ENCODE measurements at places on chromosomes 3 and 15.

- DNase-seq, result no peak
Measured at GRCh38 chr3:57152151-57153143, 12.7 kb downstream of the IL17RD start.

DNA sequence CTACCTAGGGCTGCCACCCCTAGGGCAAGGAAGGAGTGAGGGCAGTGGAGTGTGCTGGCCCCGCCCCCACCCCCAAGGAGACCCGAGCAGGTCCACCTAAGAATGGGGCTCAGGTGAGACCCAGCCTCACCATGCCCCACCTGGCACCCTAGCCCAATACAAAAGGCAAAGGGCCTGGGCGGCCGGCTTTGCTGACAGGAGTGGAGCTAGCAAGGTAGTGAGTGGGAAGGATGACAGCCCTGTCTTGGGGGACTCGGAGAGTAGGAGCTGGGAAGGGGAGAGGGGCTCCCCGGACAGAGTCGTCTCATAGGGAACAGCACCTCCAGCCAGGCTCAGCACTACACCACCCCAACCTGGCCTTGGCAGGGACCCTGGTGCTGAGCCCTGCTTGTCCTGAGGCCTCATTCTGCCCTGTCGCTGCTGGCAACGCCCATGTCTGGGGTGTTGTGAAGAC, 12.1 kb downstream of the C15orf39 start:
- no peak for DNase-seq

- DNase-seq, result no peak
Measured at GRCh38 chr3:115226844-115227445, 79.9 kb upstream of the ZBTB20 start.

GRCh38 chr15:44813231-44813630, 76.9 kb downstream of the TRIM69 start:
- no peak for DNase-seq

GRCh38 chr3:108297647-108298046, 1.3 kb downstream of the HHLA2 start:
- no peak for DNase-seq

DNA sequence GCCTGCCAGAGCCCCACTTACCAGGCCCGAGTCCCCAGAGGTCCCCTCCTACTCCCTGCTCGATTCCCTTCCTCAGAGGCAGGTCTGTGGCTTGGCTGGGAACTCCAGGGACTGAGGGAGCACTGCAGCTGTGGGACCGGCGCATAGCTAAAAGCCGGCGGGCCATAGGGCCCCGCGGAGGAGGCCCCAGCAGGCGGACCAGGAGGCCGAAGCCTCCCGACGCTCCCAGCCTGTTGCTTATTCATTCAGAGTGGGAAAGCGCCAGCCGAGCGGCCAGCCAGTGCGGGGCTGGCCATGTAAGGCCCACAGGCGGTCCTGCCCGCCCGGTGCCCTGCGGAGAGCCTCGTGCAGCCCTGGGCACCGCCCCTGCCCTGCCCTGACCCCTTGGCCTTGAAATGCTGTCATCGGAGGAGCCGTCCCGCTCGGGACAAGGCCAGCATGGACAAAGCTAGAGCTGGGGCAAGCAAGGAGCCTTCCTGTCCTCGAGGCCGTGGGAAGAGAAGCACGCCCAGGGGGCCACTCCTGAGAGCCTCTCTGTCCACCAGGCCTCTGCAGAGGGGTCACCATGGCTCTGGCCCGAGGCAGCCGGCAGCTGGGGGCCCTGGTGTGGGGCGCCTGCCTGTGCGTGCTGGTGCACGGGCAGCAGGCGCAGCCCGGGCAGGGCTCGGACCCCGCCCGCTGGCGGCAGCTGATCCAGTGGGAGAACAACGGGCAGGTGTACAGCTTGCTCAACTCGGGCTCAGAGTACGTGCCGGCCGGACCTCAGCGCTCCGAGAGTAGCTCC, at the start of gene LOXL1:
LOXL1 (plus strand) TSS at position 244 of the 784 bp plus-strand sequence; CDS start at position 566, 322 bp downstream.
- DNase-seq, result no peak

DNA sequence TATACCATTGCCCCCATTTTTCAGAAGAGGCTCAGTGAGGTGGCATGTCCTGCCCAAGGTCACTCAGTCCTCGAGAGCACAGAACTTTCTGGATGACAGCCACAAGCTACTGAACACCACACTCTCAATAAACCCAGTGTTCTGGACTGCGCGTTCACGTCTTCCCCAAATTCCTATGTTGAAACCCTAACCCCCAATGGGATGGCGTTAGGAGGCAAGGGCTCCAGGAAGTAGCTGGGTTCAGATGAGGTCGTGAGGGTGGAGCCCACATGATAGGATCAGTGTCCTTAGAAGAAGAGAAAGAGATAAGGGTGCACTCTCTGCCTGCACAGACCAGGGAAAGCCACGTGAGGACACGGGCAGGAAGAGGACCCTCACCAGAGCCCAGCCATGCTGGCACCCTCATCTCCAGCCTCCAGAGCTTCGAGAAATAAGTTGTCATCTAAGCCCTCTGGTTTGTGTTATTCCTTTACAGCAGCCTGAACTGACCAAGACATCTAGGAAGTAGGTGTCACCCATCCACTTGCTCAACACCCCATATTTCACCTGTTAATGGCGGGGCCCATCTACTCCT, 324.0 kb downstream of the UACA start:
- no peak for DNase-seq

DNA sequence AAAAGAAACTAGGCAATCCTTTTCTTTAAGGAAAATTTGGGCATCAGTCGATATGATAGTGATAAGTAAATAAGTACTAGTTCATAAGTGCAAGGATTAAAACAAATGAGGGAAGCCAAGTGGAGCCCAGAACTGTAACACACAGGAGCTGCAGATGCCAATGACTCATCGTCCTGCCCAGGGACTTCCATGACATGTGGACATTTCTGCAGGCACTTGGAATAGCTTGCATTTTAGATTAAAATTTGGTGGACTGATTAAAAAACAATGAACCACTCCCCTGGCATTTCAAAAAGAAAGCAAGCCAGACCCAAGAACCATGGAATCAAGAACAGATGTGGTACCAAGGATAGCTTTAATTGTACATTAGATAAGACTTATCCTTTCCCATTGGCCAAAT, 2.9 kb downstream of the SAMD7 start:
- DNase-seq, result no peak

DNA sequence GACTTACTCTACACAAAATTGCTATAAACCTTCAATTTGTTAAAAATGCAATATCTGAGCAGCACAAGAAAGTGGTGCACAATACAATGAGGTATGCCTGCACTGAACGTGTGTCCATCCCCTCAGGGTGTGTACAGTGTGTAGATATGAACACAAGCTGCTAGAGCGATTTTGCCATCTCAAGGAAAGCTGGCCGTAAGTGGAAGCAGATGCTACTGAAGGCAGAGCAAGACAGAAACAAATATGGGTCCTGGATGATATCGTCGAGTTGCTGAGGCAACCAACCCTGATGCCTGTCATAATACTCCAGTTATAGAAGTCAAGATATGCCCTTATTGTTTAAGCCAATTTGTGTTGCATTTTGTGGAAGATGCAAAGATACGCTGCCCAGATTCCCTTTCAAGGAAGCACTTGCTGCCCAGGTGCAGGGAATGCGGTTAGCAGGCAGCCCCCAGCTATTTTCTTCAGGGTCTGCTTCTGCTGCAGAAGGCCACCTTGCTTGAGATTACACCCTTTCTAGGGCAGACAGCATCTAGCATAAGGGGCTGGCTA, 25.8 kb upstream of the EHHADH start:
- no peak for DNase-seq

DNA sequence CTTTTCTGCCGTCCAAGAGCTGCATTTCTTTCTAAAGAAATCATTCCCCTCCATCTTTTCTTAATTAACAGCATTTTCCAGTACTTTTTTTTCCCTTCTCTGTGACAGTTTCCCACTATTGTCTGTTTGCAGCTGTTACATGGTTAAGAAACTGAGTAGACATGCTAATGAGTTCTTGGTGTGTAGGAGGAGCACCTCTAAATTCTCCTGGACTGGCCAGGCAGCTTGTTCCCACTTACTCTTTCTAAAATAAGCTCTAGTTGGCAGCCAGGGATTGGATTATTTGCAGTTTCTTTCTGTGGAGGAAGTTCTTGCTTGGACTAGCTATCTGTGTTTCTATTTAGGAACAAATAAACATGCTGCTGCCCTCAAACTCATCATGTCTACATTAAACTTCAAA, 235.1 kb upstream of the GAP43 start:
- no peak for DNase-seq

DNA sequence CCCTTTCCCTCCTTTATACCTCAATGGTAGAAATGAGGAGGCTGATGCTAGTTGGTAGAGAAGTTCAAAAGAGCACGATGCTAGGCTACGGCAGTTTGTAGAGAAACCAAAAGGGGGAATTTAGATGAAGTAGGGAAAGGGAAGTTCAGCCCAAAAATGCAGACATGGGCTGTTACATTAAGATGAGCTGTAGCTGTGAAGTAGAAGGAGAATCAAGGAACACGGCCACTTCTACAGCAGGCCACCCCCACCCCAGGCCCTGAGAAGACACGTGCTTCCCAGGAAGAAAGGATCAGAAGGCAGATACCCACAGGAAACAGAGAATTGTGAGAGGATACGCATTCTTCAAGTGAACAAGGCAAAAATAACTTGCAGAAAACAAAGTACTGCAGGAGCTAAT, 2.1 kb upstream of the PARP14 start:
- DNase-seq, result no peak

GRCh38 chr3:143201045-143201444, 81.5 kb downstream of the CHST2 start:
- no peak for DNase-seq

DNA sequence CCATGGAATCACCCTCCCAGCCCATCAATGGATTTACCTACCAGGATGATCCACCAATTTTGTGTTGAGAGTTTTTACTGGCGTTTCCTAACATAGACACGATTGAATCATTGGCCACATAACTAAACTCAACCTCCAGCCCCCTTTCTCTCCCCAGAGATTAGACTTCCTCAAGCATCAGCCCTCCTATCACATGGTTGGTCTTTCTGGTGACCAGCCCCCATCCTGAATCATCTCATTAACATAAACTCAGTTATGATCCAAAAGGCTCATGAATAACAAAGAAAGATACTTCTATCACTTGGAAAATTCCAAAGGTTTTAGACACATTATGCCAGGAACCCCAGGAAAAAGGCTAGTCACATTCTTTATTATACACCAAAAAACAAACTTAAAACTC, 21.2 kb downstream of the PRKAR2A start:
- DNase-seq, result no peak

DNA sequence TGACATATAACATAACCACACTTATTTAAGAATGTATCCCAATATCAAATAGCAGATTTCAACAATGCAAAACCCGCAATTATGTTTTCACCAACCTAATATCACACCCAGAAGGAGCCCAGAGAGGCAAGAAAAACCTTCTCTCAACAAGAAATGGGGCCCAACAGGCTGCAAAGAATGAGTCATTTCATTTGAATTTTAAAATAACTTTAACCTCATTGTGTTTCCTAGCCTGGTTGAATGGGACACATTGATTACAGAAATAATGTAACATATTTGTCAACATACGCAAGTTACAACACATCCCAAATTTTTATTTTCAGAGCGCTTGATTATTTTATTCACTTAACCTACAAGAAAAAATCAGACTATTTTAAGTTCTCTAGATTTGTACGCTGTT, 365.1 kb upstream of the SLCO3A1 start:
- no peak for DNase-seq

DNA sequence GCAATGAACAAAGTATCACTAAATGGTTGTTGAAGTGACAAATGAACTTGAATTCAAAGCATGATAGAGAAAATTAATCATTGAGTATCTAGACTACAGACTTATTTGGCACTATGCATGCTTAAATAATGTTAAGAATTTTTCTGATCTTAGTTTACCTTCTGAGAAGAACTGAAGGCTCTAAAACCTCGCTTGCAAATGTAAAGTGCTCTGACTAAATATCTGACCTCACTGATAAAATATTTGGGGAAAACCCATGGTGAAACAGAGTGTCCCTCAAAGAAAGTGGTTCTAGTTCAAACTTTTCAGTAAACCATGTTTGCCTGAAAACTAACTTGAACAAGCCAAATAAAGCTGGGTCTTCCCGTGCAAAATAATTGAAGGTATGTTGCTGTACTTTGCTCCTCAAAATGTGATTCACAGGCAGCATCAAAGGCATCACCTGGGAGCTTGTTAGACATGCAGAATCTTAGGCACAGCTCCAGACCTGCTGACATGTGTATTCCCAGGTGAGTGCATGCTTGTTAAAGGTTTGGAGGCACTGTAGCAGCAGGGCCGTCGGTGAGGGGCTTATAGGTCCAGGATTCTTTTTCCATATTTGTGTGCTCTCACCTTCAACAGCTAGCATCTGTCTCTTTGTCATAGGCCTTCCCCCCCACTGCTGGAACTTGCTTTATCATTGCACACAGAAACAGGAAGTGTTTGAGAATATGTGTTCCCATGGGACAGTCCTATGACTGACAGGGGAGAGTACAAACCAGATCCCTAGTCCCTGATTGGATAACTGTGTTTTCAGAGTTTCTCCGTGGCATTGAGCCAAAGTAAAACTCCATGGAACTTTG, 524.2 kb upstream of the LMCD1 start:
- DNase-seq, result no peak

DNA sequence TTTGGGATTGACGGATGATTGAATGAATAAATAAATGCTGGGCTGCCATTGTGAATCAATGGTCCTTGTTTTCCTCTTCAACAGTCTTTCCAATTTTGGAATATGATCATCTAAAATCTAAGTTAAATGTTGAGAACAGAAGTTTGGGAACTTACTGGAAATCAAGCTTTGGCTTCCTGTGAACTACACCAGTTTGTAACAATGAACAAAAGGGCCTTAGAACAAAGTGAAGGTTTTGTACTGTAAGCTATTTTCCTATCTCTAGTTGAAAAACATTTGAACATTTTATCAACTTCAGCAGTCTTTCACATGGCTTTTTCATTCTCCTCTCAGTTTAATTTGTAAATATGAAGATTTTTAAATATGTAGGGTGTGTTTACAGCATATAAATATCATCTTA, 66.3 kb downstream of the RUBCN start:
- no peak for DNase-seq

DNA sequence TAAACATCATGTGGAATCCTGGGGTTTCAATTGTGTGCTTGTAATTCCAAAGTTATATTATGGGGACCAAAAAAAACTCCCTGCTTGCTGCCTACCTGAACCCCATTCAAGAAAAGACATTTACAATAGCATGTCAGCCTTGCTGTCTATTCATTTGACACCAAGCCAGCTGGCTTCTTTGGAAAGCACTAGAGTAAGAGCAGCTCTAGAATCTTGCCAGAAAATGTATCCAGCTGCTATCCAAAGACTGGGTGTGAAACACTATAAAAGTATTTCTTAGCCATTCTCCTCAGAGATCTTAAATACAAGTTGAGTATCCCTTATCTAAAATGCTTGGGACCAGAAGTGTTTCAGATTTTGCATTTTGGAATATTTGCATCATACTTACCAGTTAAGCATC, 87.4 kb downstream of the RAD18 start:
- no peak for DNase-seq

Data from amygdala (tissue), 56 donors.